Left renal pelvis (tissue), 4 donors: ENCODE measurements at places on chromosomes 7 and 10.

DNA sequence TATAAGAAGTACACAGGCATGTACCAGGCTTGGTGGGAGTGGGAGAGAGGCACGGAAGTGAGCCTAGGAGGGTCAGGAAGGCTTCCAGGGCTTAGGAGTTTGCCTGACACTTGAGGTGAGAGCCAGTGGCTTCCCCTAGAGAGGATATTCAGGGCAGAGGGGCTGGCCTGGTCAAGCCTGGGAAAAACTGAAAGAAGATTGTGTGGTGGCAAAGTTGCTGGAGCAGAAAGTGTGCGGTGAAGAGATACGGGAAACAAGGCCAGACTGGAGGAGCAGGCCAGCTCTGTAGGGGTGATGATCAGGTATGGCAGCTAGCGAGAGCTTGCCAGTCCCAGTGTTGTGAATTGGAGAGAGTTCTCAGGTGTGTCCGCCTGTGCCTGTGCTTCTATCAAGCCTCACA is 129.9 kb downstream of the CCNY start:
- no peak for DNase-seq

- DNase-seq = no peak
These were observed 12.0 kb downstream of the YWHAG start for GRCh38 chr7:76346778-76347177.

- DNase-seq = no peak
These were observed 19.8 kb upstream of the VWDE start for GRCh38 chr7:12423355-12423996.

DNA sequence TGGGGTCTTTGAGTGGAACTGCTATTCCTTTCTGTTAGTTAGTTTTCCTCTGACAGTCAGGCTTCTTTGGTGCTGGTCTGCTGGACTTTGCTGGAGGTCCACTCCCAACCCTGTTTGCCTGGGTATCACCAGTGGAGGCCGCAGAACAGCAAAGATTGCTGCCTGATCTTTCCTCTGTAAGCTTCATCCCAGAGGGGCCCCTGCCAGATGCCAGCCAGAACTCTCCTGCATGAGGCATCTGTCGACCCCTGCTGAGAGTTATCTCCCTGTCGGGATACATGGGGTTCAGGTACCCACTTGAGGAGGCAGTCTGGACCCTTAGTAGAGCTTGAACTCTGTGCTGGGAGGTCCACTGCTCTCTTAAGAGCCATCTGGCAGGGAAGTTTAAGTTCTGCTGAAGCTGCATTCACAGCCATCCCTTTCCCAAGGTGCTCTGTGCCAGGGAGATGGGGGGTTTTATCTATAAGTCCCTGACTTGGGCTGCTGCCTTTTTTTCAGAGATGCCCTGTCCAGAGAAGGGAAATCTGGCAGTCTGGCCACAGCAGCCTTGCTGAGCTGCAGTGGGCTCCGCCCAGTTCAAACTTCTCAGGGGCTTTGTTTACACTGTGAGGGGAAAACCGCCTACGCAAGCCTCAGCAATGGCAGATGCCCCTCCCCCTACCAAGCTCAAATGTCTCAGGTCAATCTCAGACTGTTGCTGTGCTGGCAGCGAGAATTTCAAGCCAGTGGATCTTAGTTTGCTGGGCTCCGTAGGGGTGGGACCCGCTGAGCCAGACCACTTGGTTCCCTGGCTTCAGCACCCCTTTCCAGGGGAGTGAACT is 89.7 kb upstream of the CDK6 start:
- DNase-seq = peak; percentile 26

- no peak for DNase-seq
These were observed 236.5 kb downstream of the RELN start for GRCh38 chr7:103752995-103753394.

DNA sequence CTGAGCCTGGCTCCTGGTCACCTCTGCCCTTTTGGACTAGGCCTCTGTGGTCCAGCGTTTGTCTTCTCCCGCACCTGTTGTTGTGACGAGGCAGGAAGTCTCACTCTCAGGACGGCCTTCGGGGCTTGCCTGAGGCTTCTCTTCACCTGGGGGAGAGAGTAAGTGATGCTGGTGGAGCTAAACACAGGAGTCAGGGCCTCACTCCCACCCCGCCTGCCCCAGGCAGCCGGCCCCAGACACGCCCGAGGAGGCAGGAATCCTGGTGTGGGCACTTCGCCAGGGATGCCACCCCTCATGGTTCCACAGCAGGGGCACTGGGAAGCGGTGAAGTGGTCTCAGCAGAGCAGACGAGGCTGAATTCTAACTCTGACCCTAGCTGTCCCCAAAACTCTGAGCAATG is 42.4 kb downstream of the IL2RA start:
- DNase-seq = no peak

GRCh38 chr7:46189255-46189790 is 268.3 kb upstream of the IGFBP3 start:
- no peak for DNase-seq

- no peak for DNase-seq
These were observed 17.6 kb downstream of the DNAJB12 start for GRCh38 chr10:72337039-72337629.

DNA sequence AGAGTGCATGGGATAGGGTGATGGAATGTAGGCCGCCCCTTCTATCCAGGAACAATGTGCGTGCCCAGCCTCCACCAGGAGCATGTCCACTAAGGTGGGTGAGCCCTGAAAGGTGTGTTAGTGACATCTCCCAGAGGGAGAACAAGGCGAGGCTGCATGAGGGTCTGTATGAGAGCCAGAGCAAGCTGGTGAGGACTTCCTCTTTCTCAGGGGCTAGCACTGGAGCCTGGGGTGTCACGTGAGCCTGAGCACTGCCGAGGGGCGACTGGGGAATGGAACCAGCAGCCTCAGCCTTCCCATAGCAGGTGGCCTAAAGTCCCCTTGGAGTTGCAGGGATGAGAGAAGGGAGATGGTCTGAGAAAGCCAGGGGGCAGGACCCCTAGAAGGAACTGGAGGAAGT is 156.3 kb upstream of the COBL start:
- DNase-seq = no peak

GRCh38 chr7:152081088-152081487 is 55.6 kb downstream of the GALNT11 start:
- DNase-seq = no peak
